GM04504 (cell line): ENCODE measurements at places on chromosomes 6 and 20.

GRCh38 chr20:59217794-59218280, 54.2 kb downstream of the ZNF831 start:
- DNase-seq = no peak

DNA sequence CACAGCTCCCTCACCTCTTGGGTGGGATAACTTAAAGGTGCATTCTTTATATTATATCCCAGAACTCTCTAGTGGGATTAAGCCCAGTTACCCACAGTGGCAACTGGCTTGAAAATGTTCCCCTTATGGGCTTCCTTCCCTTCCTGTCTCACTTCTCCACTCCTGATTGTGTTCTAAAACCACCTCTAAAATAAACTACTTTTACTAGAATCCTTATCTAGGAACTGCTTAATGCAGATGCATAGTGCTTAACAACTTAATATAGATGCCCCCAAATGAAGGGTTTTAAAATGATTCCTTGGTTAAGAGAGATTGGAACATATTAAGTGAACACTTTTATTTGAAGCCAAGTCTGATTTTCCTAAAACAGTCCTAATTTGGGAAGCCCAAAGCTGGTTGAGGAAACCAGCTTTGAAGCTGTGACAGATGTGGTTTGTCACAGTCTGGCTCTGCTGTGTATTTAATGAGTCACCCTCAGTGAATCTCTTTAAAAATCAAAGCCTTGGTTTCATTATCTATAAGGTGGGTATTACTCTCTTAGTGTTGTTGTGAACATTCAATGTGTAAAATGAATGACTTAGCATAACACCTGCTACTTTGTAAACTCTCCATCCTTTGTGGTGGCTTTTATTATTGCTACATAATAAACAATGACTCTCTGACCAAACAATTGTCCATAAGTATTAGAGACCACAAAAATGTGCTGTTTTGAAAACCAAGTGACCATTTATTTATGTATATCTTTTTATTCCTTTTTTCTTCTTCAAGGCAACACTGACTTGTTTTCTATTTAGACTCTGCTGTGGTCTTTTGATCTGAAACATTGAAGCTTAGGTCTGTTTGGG, 24.4 kb downstream of the PLCB1 start:
- no peak for DNase-seq

GRCh38 chr6:25053875-25054371, 118.2 kb upstream of the RIPOR2 start:
- peak; percentile 43 for DNase-seq

DNA sequence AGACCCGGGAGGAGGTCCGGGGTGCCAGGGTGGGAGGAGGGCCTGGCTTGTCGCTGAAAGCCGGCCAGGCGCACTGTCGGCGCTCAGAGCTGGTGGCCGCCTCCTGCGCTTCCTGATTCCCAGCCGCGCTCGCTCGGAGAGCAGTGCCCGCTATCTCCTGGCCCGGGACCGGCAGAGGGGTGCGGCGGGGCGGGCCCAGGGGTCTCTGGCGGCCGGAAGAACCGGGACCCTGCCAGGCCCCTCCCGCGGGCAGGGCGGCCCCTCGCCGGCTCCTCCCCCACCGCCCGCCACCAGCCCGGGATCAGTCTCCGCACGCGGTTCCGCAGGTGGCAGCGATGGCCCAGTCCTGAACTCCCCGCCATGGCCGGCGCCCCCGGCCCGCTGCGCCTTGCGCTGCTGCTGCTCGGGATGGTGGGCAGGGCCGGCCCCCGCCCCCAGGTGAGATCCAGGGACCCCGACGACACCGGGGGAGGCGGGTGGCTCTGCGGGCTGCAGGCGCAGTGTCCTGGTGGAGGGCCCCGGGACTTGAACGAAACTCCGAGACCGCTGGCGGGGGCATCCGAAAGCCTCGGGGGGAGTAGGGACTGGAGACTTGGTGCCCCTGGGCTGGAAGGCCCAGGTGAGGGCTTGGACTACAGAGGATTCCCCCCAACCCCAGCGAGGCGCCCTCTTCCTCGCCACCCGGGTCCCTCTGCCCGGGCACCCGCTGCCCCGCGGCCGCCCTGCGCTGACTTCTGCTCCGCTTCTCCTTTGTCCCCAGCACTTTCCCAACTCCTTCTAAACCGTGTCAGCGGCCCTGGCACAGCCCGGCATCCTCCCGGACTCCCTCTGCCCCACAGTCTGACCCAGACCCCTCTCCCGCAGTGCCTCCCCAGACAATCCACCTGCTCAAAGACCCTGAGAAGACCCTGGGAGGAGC, at the start of gene GLP1R:
TSS of gene GLP1R (plus strand) at position 301 of the 919 bp plus-strand sequence. CDS start at position 361, 60 bp downstream.
- no peak for DNase-seq

DNA sequence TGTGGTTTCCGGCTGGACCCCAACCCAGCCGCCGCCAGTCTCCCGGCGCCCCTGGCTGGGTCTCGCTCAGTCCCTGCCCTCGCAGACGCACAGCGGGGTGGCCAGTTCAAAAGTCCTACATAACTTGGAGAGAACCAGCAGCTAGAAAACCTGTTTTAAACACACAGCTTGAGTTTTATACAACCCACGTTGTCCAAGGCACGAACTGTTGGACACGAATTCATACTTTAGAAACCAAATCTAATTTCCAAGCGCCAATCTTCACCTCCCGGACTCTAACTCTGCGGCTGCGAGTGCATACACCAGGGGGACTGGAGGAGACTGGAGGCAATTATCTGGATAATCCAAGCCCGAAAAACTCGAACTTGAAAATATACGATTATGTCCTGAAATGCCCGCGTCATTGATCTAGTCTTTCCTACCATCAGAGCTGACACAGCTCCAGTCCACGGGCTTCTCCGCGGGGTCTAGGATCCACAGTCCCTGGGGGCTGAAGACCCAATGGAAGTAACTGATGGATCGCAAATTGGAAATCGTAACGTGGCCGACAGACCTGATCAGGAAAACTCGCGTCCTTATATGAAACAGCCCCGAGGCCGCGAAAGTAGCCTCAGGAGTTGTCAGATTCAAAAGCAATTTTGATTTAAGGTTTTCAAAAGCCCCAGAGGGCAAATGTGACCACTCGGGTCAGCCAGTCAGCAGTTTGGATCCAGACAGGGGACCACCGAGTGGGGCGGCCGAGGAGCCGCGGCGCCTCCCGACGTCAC, 843 bp upstream of the HEY2 start:
- no peak for DNase-seq

- DNase-seq = no peak
These were observed 28.3 kb upstream of the HACE1 start for GRCh38 chr6:104888066-104888465.

DNA sequence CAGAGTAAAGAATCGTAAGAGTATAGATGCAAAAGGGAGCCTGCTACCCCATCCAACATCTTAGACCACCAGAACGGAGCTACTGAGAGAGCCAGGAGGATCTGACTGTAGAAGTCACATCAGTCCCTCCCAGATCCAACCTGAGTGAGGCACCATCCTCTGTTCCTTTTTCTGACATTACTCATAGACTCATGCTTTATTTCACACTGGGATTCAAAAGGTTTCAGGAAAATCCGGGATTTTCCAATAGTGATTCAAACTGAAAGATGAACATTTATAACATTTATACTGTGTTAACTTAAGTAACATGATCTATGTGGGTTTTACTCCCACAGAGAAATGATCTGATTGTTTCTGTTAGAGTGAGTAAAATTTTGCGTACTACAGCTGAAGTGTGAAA, 868.6 kb upstream of the GJE1 start:
- no peak for DNase-seq

- DNase-seq = no peak
These were observed 83.2 kb upstream of the B3GAT2 start for GRCh38 chr6:71040043-71040442.

DNA sequence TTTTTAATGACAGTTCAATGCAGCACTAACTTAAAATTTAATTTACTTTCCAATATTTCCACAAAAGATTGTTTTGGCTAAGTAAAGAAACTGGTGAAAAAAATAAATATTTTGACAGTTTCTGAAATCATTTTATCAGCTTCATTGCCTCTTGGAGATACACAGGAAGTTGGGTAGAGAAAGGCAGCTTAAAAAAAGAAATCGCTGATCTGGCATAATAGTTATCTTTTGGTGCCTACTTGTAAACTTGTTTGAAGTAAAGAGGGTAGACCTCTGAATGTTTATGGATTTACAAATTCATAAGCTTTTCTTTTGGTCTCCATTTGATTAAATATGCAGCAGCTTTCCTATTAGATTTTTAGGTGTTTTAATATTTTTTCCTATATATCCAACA, 103.4 kb downstream of the RTN4IP1 start:
- no peak for DNase-seq

- DNase-seq = no peak
These were observed 95.9 kb downstream of the CDKAL1 start for GRCh38 chr6:20630136-20630535.

- no peak for DNase-seq
These were observed 24.6 kb upstream of the SERPINB1 start for GRCh38 chr6:2866171-2866846.

DNA sequence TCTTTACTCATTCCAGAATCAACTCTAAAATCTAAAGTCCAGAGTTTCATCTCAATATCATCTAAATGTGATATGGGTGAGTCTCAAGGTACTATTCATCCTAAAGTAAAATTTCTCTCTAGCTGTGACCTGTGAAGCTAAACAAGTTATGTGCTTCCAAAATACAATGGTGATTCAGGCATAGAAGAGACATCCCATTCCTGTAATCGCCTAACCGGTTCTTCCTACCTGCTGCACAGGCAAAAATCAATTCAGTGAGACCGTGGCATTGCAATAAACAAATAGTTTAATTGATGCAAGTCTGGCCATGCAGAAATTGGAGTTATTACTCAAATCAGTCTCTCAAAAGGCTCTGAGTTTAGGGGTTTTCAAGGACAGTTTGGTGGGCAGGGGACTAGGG, 232.8 kb downstream of the UBE3D start:
- DNase-seq = no peak

DNA sequence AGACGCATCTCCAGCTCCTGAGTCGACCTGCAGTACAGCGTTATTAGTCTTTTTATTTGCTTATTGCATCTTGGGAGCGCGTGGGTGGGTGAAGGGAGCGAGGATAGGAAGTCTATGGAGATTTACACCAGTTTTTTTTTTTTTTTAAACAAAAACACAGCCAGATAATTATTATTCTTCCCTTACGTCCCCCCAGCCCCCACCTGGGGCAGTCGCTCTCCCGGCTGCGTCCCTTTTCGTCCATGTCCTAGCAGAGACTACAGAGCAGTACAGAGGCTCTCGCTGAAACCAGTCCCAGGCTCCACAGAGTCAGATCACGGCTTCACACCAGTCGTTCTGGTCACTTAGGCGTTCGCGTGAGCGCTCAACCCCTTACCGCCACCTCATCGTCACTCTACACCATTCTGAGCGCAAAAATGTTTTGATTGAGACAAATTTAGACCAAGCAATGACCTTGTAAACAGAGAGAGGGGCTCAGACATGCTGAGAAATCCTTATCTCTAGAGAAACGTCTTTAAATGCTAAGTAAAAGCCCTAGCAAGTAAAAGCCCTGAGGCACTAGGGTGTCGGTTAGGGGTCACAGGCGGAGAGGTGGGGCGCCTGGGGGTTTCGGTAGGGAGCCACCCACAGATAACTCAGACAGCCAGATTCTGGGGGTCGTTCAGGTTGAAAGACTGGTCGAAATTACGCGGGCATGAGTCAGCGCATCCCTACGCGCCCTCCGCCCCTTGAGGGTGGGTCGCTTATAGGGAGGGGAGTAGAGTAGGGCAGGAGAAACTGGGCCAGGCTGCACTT, 975 bp upstream of the PPT2 start:
- DNase-seq = no peak

GRCh38 chr6:45678285-45678607, 300.5 kb upstream of the SUPT3H start:
- no peak for DNase-seq

GRCh38 chr6:123804014-123804786, 535 bp downstream of the NKAIN2 start:
- no peak for DNase-seq

- DNase-seq = no peak
These were observed 12.7 kb upstream of the RBPJL start for GRCh38 chr20:45294003-45294368.

DNA sequence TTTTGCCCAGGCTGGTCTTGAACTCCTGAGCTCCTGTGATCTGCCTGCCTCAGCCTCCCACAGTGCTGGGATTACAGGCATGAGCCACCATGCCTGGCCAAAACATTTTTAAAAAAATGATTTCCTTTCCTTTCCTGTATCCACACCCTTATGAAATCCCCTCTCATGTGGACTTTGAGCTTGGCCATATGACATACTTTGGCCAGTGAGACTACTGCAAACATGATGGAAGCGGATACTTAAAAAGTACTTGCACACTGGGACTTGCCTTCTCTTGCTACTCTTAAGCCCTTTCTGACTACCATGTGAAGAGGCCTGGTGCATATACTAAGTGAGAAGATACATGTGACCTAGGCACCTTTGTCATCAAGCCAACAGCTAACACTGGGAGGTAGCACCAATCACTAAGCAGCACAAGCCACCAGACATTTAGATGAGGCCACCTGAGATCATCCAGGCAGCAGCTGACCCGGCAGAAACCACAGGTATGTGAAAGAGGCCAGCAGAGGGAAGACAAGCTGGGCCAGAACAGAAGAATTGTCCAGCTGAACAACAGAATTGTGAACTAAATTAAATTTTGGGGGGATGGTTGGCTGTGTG, 78.5 kb upstream of the HDAC2 start:
- no peak for DNase-seq
